ENCODE measurements at places on chromosomes 2 and 18. TPM values are rescaled to one million over a fixed set of nuclear protein-coding genes. Genes with fewer than 3 reads are reported as not detected.

GRCh38 chr18:59032308-59032707 is 107.4 kb upstream of the SEC11C start:
- DNase-seq = no peak

DNA sequence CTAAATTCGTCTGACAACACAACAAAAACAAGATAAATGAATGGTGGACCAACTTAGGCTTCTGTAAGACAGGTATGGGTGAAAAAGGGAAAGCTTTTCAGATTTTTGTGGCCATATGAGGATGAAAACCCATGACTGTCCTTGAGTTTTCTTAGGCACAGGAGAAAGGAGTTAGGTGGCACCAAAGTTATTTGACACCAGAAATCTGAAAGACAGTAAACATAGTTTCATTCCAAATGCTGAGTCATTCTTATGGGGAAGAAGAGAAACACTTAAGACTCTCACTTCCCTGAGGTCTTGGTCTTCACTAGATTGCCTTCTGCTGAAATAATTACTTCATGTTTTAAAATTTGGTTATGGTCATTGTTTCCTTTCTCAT is 5.2 kb upstream of the GPD2 start:
- DNase-seq = no peak

- DNase-seq = no peak
These were observed 103.3 kb downstream of the AGAP1 start for GRCh38 chr2:235597081-235597615.

- no peak for DNase-seq
These were observed 82.5 kb downstream of the SPP2 start for GRCh38 chr2:234133004-234133403.

Gene LIMS4
- 5.0 TPM for total RNA-seq

Gene SCYGR4
- not detected for total RNA-seq

All from omental fat pad (tissue), 4 donors.